ENCODE measurements at places on chromosomes 2 and 18. TPM values are rescaled to one million over a fixed set of nuclear protein-coding genes. Genes with fewer than 3 reads are reported as not detected.

The STAM2 gene
- total RNA-seq, result 20.3 TPM

The ROCK1 gene
- 91.6 TPM for total RNA-seq

The BOK gene
- total RNA-seq, result not detected

The CNRIP1 gene
- 0.78 TPM for total RNA-seq

The TWIST2 gene
- not detected for total RNA-seq

The FBXO36 gene
- 0.51 TPM for total RNA-seq

The KATNAL2 gene
- total RNA-seq, result 2.7 TPM

The ARHGEF4 gene
- total RNA-seq, result 2.7 TPM

The DIPK1C gene
- not detected for total RNA-seq

The ITGA6 gene
- 132 TPM for total RNA-seq

The RNF103 gene
- 37.6 TPM for total RNA-seq

The RRM2 gene
- 3.2 TPM for total RNA-seq

- DNase-seq, result no peak
Observed at GRCh38 chr18:42891705-42892104, 223.8 kb downstream of the RIT2 start.

- DNase-seq, result no peak
Observed at GRCh38 chr2:84875213-84875560, 5.7 kb downstream of the TRABD2A start.

DNA sequence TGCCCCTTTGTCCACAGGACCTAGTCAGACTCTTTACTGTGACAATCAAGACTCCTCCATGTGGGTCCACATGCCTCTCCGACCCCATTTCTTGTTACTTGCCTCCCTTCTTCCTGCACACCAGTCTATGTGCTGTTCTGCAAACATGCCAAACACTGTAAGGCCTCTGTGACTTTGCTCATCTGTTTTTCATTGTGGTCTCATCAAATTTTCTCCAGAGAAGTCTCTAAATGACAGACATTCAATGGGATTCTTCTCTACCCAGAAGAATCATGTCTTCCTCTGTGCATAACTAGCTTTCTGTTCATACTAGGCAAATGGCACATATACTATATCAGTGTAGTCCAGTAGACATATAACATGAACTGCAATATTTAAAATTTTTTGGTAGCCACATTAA is 43.0 kb upstream of the KCNE4 start:
- no peak for DNase-seq

DNA sequence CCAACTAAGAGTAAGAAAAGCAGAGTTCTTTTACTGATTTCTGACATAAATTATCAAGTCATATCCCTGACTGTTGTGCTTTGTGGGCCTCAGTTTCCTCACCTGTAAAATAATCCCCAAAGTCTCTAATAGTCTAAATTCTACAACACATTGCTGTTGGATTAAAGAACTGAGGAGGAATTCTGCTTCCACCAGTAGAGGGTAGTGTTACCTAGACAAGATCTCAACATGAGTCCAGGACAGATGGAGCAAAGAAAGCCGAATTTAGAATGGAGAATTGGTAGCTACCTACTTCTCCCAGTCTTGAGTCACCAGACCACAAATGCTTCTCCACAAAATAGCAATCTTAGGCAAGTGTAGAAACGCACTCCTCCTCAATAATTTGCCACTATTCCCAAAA is 462.5 kb upstream of the FSHR start:
- DNase-seq, result no peak

GRCh38 chr2:215002500-215002899 is 135.9 kb downstream of the ABCA12 start:
- DNase-seq, result no peak

- no peak for DNase-seq
Observed at GRCh38 chr2:68839260-68839833, 31.9 kb downstream of the BMP10 start.

- no peak for DNase-seq
Observed at GRCh38 chr2:200270732-200271131, 35.8 kb upstream of the SPATS2L start.

- no peak for DNase-seq
Observed at GRCh38 chr2:28950941-28951630, 30.0 kb upstream of the TOGARAM2 start.

DNA sequence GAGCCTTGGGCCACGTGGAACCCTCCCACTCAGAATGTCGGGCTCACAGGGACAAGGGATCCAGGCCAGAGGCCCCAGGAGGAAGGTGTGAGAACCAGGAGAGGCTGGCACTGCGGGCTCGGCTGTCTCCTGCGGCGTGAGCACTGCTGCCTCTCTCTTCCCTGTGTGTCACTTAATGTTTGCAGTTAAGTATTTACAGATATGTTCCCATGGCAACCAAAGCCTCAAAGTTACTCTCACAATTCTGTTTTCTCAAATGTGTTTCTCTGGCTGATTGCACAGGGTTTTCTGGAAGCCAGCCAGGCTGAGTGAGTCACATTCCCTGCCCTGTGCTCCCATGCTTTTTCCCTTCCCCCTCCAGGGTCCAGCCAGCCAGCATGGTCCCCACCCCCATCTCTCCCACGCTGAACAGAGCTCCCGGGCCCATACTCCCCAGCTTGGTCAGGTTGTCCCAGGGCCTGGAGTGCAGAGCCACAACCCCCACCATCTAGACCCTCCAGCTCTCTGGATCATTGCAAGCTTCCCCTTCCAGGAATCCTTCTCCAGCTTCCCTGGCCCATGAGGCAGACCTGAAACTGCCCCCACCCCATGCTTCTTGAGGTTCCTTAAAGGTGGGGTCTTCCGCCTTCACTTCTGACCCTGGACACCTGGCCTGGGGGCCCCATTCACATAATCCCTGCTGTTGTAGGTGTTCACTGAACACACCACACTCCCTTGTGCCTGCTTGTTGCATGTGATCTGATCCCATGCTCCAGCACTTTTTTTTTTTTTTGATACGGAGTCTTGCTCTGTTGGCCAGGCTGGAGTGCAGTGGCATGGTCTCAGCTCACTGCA is 265.9 kb downstream of the CELF4 start:
- no peak for DNase-seq

DNA sequence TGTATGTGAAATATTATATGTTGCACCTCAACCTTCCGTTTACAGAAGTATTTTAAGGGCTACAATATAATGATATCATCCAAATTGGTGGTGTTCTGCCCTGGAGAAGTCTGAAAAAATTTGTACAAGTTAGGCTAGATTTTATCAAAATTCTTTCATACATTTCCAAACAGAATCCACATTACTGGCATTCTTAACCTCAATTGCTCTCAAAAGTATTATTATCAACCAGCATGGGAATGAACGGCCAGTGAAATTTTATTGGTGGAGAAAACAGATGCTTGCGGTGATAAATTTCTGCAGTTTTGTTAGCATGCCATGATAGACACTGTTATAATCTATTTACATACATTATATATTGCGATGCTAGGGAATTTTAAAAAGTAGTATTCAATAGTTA is 88.3 kb upstream of the TFPI start:
- DNase-seq, result no peak

DNA sequence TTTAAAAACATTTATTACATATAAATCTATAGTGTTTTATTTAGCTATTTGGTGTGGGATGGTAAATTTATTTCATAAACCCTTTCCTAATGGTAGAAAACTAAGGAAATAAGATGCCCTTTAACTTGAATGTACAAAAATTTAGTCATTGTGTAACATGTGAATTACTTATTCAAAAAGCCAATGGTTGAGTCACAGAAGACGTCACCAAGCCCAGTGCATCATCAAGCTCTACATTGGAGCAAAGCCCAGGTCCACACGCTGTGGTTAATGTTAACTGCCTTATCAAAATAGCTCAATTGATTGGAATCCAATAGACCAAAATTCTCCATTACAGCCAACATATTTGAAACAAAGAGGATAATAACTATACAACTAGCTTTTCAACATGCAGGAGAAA is 145.5 kb upstream of the LYPD1 start:
- DNase-seq, result no peak

- DNase-seq, result no peak
Observed at GRCh38 chr2:178268435-178268834, 74.1 kb downstream of the OSBPL6 start.

DNA sequence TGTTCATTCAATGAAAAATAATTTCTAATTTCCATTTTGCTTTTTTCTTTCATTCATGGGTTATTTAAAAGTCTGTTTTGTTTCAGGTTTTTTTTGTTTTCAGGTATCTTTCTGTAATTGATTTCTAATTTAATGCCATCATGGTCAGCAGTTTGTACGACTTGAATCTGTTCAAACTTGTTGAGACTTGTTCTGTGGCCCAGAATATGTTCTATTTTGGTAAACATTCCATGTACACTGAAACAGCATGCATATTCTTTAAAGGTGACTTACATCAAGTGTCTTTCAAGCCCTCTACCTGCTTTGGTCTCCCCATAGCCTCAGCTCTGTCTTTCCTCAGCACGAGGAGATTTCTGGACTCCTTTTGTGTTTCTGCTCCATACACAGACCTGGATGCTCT is 49.1 kb downstream of the CYP1B1 start:
- no peak for DNase-seq

GRCh38 chr18:10015288-10015701 is 101.5 kb downstream of the VAPA start:
- no peak for DNase-seq

DNA sequence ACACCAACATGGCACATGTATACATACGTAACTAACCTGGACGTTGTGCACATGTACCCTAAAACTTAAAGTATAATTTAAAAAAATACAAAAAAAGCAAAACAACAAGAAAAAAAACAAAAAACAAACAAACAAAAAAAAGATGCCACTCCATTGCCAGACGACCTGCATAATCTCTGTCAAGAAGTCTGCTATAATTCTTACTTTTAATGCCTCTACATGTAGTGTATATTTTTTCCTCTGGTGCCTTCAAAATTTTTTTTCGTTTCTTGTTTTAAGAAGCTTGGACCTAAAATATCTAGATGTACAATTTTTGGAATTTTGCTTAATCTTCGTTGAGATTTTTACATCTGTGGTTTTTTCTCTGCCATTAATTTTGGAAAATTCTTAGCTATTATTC is 235.6 kb upstream of the ZNF521 start:
- no peak for DNase-seq

- DNase-seq, result no peak
Observed at GRCh38 chr2:74424139-74424992, 2.8 kb downstream of the WDR54 start.

DNA sequence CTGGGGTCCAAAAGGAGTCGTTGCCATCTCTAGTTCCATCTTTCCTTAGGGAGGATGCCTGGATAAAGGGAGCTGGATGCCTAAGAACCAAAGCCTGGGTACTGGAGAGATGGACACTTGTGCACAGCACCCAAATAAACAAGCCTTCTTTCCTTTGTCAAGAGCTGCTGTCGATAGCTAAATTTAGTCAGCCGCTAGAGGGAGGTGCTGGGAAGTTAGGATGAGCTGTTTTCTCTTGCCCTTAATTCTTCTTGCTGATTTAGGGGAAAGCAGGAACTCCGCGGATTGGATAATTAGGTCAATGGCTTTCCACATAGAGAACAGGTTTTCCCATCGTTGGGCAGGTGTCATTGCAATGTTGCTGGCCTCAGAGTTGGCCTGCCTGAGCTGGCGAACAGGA is 30.9 kb upstream of the SERPINB12 start:
- DNase-seq, result no peak

GRCh38 chr2:206615417-206616089 is 26.7 kb upstream of the FAM237A start:
- DNase-seq, result no peak

DNA sequence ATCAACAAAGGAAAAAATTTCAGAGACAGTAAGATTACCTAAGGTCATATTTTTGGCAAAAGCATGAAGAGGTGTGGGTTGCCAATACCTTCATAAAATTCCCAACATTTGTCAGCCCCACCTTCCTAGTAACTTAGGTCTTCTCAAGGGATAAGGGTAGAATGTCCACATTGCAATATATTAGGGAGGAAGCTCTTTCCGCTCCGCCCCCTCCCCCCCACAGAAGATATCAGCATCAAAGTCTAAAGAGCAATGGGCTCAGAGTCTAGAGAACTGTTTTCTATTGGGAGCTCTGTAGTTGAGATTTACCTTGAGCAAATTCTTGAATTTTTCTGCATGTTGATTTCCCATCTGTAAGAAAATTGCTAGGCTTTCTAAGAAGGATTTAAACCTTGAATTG is 200.3 kb downstream of the CD226 start:
- no peak for DNase-seq

DNA sequence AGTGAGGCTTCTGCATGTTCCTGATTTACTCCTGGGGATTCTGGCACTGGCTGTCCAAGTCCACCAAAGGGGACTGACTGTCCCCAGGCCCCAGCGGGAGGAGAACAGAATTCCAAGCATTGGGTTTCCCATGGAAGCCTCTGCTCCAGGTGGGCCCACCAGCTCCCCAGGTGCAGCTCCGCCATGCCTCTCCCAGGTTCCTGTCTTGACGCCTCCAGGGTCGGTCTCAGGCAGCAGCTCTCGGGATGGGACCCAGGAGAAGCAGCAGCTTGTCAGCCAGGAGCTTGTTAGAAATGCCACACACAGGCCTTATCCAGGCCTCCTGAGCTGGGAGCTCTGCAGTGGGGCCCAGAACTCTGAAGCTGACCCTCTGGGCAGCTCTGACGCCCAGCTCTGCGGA is 47.9 kb downstream of the DCDC2C start:
- DNase-seq, result no peak

- DNase-seq, result no peak
Observed at GRCh38 chr18:36409779-36410178, 112.3 kb downstream of the FHOD3 start.

- DNase-seq, result no peak
Observed at GRCh38 chr2:198905881-198906612, 551.7 kb downstream of the SATB2 start.

- DNase-seq, result peak; percentile 48
Observed at GRCh38 chr2:43576981-43577892, 18.6 kb downstream of the THADA start.

DNA sequence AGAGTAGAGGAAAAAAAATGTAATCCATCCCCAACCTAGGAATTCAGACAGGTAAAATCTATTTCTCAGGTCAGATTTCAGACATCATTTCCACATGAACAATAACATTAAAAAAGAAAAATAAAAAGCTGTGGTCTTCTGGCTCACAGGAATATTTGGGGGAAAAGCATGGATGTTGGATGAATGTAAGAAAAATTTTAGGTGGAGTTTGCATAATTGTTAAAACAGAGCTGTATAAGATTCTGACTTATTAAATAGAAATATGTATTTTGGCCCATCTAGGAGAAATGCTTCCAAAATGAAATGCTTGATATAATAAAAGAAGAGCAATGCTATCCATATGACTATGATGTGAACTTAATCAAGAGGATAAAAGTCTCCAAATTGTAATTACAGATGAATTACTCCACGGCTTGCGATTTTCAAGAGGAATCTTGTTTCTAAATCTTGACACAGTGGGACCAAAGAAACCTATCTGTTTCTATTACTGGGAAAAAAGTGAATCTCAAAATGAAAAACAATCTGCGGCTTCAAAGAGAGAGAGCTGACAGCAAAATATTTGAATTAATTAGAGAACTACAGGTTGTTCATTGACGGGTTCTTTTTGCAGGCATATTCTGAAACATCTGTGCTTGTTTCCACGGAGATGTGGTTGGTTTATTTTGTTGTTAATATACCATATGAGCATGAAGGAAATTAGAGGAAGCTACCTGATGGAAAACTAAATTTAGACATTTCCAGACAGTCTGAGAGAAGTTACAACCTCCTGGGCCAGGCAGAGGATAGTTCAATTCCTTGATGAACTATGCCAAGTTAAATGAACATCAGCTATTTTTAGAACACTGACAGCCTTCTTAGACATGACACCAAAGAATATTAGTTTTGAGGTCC is 468.7 kb downstream of the PID1 start:
- no peak for DNase-seq

GRCh38 chr18:49725809-49726674 is 87.3 kb downstream of the ACAA2 start:
- DNase-seq, result no peak

All from naive thymus-derived CD4-positive, alpha-beta T cell (primary cell).